ENCODE measurements at places on chromosomes 13 and 19.

DNA sequence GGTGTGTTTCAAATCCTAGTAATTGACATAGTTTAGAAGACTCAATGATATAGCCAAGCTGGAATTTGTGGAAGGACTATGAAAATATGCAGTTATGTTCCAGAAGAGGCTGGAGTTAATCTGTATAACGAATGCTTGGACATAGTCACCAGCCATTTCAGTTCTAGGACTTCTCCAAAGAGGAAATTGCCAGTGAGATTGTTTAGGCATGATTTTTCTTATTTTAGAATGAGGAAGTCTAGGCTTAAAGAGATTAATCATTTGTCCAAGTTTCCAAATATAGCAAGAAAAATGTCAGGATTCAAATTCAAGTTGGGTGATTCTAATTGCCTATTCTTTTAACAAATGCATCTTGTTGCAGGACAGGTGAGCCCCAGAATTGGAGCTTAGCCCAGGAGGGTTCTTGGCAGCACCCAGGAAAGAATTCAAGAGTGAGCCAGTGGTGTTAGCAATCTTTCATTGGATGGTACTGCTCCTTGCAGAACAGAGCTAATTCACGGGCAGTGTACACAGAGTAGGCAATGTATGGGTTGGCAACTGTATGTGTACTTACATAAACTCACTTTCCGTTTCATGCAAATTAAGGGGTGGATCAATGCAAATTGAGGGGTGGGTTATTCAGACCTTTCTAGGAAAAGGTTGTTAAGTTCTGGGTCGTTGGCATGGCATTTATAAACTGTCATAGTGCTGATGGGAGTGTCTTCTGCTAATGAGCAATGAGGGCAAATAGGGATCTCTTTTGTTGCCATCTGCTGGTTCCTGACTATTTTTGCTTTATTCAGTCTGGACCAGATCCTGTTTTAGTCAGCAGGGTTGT, 763.1 kb upstream of the SLITRK1 start:
- no peak for DNase-seq

GRCh38 chr19:40598918-40599307, 2.3 kb upstream of the LTBP4 start:
- DNase-seq, result no peak

- DNase-seq, result no peak
Observed at GRCh38 chr19:32471811-32472210, 66.2 kb downstream of the DPY19L3 start.

GRCh38 chr13:97125810-97126738, 96.1 kb upstream of the MBNL2 start:
- no peak for DNase-seq

DNA sequence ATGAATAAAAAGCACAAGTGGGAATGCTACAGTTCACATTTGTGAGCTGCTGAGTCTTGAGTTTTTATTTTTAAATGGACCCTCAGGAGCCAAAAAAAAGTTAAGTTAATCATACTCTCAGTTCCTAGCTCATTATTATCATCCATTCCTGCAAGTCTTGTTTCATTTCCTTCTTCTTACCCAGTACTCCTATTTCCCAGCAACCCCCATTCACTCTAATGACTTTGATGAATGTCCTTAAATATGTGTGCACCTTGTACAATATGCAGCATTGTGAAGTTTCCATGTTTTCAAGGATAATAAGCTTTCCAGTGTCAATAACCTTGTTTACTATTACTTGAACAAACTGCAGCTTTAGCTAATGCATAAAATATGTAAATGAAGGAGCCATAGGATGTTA, 366.2 kb downstream of the DCT start:
- no peak for DNase-seq

DNA sequence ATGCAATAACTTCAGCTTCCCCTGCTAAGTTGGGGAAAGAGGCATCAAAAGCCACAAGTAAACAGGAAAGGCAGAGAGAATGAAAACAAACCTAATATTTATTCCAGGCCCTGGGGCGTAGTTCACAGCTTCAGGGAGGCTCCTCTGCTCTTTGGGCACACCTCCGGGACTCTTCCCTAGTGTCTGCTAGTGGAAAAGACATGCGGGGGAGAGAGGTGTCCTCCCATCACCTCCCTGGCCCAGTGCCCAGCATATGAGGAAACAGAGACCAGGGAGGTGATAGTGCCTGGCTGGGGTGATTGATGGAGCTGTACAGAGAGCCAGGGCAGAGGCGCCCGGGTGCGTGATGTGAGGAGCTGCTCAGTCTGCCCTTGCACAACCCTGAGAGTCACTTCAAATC, 71.0 kb downstream of the RASL11A start:
- DNase-seq, result no peak

DNA sequence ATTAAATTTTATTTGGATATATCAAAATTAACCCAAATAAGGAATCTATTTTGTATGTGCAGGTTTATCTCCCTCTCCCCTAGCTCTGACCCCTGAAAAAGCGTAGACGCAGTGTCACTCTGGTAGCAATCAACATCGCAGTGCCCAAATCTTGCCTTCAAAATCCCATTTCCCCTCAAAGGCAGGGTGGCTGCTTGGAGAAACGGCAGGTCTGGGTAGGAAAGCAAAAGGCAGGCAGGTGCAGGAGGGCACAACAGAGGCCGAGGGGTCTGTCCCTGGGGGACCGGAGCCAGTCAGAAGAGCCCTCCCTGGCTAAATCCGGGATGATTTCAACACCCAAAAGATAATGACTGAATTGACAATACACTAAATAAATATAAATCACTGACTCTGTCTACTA, 41.9 kb downstream of the NAXD start:
- DNase-seq, result no peak

- DNase-seq, result no peak
Observed at GRCh38 chr13:99307247-99307646, at the start of gene GPR183. GPR183 (minus strand) TSS chr13:99307399; CDS start chr13:99296145, 11,254 bp downstream.

GRCh38 chr19:19260417-19261214, 12.5 kb downstream of the TM6SF2 start:
- no peak for DNase-seq

DNA sequence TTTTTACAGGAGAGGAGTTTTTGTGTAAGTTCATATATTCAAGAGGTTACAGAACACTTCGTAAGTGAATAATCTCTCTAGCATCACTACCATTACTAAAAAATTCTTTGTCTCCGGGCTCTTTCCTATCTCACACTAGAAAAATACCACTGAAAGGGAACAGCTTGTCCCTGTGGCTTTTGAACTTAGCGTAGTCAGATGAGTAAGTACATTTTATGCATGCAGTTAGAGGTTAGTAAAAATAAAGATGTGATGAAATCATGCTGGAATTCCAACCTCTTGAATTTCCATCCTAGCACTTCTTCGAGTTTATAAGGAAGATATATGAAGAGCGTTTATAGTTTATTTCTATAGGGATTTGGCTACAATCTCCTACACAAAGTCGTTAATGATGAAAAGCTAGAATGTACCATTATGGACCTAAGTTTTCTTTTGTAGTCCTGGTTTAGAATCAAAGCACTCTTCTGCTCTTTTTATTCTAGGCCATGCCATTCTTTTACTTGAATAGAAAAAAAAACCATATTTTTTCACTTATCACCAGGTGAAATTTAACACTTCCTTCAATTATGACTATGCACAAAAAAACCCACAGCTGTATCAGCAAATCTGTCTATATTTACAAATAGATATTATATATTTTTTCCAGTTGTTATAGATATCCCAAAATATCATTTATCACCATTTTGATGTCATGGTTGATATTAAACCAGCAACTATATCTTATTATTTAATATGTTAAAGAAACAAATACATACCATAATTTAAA, 139.9 kb upstream of the PCDH9 start:
- DNase-seq, result no peak

GRCh38 chr13:22173610-22174009, 502.7 kb downstream of the FGF9 start:
- no peak for DNase-seq

DNA sequence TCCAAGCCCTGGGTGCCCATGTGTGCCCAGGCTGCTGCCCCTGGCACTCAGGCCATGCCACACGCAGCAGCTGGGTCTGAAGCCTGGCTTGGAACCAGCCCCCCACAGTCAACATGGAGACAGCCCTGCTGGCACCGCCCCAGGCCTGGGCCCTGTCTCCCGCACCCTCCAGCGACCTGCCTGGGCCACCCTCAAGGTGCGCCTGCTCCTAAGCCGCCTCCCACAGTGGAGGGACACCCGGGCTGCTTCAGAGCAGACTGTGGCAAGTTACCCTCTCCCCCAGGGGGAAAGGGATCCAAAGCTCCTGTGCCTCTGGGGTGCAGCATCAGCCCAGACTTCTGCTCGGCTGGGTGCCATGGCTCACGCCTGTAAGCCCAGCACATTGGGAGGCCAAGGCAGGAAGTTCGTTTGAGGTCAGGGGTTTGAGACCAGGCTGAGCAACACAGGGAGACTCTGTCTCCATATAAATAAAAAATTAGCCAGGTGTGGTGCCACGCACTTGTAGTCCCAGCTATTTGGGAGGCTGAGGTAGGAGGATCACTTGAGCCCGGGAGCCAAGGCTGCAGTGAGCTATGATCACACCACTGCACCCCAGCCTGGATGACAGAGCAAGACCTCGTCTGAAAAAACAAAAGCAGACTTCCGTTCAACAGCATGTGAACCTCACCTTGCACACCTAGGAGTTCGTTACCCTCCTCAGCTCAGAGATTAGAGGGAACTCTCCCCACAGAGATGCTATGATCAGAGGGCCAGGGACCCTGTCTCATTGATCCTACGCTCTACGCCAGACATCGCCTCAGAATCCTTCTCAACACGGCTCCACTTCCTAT, 15.6 kb downstream of the ELL start:
- DNase-seq, result no peak

DNA sequence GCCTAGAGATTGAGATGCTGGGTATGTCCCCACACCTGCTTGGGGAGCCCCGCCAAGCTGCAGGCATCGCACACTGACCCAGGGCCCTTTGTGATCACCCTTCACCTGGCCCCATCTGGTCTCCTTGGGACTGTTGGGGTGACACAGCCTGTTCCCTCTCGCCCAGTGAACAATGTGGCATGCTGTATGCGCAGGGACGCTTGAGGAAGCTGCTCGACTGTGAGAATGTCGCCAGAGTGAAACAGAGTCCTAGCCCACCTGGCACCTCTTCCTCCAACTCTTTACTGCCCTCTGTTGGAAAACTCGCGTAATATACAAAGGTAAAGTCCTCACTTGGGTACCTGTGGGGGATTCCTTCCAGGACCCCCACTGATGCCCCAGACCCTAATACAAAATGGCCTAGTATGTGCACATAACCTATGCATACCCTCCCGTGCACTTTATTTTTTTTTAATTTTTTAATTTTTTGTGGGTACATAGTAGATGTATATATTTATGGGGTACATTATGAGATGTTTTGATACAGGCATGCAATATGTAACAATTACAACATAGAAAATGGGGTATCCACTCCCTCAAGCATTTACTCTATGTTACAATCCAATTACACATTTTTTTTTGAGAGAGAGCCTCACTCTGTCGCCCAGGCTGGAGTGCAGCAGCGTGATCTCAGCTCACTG, 9.0 kb downstream of the BLOC1S3 start:
- no peak for DNase-seq

DNA sequence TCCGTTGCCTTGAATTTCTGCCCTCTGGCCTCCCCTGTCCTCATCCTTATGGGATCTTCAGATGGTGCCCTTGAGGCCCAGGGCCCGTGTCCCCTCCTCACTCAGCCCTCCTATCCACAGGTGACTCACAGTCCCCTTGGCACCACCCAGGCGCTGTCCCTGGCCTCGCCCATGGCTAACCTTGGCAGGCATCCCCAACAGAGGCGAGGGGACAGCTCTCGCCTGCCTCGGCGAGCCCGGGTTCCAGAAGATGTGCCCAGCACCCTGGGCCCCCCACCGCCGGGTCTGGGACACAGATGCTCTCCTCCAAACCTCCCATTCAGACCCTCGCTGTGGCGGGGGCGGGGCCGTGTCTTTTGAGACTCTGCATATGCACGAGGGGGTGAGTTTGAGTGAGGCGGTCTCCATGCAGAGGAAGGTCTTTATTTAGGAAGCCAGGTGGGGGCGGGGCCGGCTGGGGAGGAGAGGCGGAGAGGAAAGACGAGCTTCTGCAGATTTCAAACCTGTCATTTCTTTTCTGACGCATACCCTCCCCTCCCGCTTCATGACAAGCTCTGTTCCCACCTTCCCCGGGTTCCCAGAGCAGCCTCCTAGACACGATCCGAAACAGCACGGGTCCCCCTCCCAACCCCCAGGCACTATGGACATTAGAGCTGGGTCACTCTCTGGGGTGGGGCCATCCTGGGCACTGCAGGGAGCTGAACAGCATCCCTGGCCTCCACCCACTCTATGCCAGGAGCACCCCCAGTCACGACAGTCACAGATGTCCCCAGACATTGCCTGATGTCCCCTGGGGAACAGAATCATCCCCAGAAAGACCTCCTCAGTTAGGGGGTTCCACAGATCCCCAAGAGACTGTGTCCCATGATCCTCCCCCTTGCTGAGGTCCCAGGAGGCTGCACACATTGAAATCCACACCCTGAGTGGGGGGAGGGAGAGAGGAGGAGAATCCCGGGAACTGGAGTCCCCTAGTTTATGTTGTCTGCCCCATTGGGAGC, 48.5 kb downstream of the GNG7 start:
- DNase-seq, result no peak

DNA sequence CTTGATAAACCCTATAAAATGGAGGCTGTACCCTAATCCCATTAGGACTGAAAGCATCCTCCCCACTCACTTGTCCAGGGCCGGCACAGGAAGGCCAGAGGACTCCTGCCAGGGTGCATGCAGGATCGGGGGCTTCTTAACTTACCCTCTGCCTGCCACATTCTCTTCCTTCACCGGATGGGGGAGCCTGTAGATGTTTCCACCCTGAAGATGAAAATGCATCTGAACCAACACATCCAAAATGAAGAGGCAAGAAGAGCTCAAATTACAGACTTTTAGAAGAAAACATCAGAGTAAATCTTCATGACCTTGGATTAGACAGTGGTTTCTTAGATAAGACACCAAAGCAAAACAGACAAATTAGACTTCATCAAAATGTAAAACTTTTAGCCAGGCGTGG, 25.9 kb upstream of the NAPA start:
- no peak for DNase-seq

DNA sequence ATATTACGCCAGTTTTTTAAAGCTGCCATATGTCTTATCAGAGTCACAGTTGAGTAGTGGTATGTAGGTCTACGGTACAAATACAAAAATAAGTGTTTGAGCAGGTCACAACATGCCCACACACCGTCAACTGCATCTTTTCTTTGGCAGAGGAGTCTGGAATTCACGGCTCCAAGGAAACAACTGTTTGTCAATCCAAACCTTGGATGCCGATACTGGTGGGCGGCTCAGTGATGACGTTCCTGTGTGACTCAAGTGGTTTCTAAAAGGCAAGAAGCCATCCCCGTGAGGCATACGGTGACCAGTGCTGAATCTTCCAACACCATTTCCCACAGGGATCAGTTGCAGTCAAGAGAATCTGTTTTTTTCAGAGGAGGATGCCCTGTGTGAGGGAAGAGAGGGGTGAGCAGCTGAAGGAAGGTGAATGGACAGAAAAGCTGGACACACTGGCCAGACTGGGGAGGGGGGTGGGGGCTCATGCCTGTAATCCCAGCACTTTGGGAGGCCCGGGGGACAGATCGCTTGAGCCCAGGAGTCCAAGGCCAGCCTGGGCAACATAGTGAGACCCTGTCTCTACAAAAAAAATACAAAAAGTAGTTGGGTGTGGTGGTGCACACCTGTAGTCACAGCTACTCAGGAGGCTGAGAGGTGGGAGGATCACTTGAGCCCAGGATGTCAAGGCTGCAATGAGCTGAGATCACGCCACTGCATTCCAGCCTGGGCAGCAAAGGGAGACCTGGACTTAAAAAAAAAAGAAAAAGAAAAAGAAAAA, 22.8 kb upstream of the CEBPG start:
- no peak for DNase-seq

Measured in pulmonary artery endothelial cell (primary cell).